ENCODE measurements at places on chromosomes 16 and 17. TPM values are rescaled to one million over a fixed set of nuclear protein-coding genes. Genes with fewer than 3 reads are reported as not detected.

TMEM132E gene
- total RNA-seq, result 0.16 TPM

ATF7IP2 gene
- total RNA-seq, result 7.4 TPM

OR3A2 gene
- total RNA-seq, result 1.2 TPM

CD300E gene
- 7.3 TPM for total RNA-seq

C1QL1 gene
- not detected for total RNA-seq

PRDM7 gene
- not detected for total RNA-seq

TMEM100 gene
- 36.8 TPM for total RNA-seq

ALDH3A2 gene
- total RNA-seq, result 107 TPM

OR3A3 gene
- not detected for total RNA-seq
